NCI-H1048 (cell line): ENCODE measurements at places on chromosomes 5 and 9.

- DNase-seq = no peak
These were observed 24.5 kb upstream of the MVB12B start for GRCh38 chr9:126301985-126302603.

- DNase-seq = no peak
These were observed 35.2 kb downstream of the MARCHF11 start for GRCh38 chr5:16144416-16144815.

- DNase-seq = no peak
These were observed 6.4 kb downstream of the SLC22A5 start for GRCh38 chr5:132375957-132376356.

GRCh38 chr9:77384406-77384805, 207.1 kb downstream of the VPS13A start:
- DNase-seq = no peak

GRCh38 chr5:40627706-40628105, 52.0 kb upstream of the PTGER4 start:
- DNase-seq = no peak
